IPS DF 6.9 (cell line): ENCODE measurements at places on chromosomes 5 and 9.

- H3K4me3 ChIP-seq = no peak overlapping the region
- H3K27ac ChIP-seq = no peak overlapping the region
- H3K4me1 ChIP-seq = no peaks in the 10 kb centered on the region
- no peaks in the 10 kb centered on the region for H3K27me3 ChIP-seq
- H3K36me3 ChIP-seq = no peaks in the 10 kb centered on the region
- no peak for DNase-seq
Measured at GRCh38 chr9:112015736-112016135, 119.1 kb downstream of the UGCG start.

GRCh38 chr5:98391921-98392625, 381.4 kb upstream of the RGMB start:
- no peaks in the 10 kb centered on the region for H3K36me3 ChIP-seq
- H3K27ac ChIP-seq = no peak overlapping the region
- H3K27me3 ChIP-seq = no peaks in the 10 kb centered on the region
- H3K4me1 ChIP-seq = no peaks in the 10 kb centered on the region

GRCh38 chr9:129401623-129402370, 219.1 kb downstream of the C9orf50 start:
- H3K27me3 ChIP-seq = no peaks in the 10 kb centered on the region
- peaks cover 7% of the 10 kb centered on the region for H3K4me1 ChIP-seq
- DNase-seq = no peak
- no peaks in the 10 kb centered on the region for H3K36me3 ChIP-seq
- no peak overlapping the region for H3K27ac ChIP-seq
- H3K4me3 ChIP-seq = no peak overlapping the region

DNA sequence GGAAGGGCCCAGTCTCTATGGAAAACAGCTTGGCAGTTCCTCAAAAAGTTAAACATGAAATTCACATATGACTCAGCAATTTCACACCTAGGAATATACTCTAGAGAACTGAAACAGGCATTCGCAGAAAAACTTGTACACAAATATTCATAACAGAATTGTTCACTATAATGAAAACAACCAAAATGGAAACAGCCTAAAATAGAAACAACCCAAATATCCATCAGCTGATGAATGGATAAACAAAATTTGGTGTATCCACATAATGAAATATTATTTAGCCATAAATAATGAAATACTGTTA, 4.8 kb upstream of the GPR150 start:
- H3K27me3 ChIP-seq = peaks cover 17% of the 10 kb centered on the region
- no peak overlapping the region for H3K4me3 ChIP-seq

GRCh38 chr5:157387683-157388093, 72.3 kb upstream of the NIPAL4 start:
- no peaks in the 10 kb centered on the region for H3K4me1 ChIP-seq
- no peaks in the 10 kb centered on the region for H3K27me3 ChIP-seq
- no peak overlapping the region for H3K4me3 ChIP-seq
- H3K36me3 ChIP-seq = peaks cover 5% of the 10 kb centered on the region; the same call in 1 of the 2 replicates
- no peak overlapping the region for H3K27ac ChIP-seq
- no peak for DNase-seq

DNA sequence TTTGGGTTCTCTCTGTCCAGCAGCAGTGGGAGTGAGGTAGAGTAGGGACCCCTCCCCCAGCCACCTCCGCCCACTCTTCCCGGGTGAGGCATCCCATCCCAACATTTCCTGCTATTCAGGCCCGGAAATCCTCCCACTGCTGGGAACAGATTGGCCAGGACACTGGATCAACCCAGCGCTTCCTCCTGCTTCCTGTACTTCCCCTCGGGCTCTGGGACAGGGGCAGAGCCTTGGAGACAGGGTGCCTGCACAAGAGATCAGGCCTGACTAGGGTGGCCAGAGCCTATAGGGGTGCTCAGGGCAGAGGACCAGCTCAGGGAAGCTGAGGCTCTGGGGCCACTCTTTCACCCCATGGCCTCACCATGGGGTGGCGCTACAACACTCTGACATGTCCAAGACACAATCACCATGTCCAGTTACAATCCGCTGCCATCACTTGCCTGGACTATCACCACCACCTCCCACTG, 14.5 kb downstream of the SH2D3C start:
- no peak overlapping the region for H3K27ac ChIP-seq
- no peaks in the 10 kb centered on the region for H3K36me3 ChIP-seq
- peaks cover 6% of the 10 kb centered on the region; the same call in 1 of the 2 replicates for H3K4me1 ChIP-seq

DNA sequence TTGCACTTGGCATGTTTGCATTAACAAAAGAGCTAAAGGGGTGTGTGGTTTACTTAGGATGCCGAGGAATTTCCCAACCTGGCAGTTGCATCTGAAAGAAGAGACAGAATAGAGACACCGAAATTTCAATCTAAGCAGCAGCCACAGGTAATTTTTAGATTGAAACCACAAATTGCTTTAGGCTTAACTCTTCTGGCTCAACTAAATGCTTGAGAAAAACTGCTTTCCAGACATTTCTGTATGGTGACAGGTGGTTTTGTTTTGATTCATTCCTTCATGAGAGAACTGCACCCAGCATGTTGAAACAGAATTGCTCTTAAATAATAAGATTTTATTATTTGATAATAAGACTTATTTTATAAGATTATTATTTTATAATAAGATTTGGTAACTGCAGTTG, 21.5 kb downstream of the SECISBP2 start:
- H3K4me3 ChIP-seq = no peak overlapping the region
- H3K27me3 ChIP-seq = no peaks in the 10 kb centered on the region
- H3K36me3 ChIP-seq = peaks cover 5% of the 10 kb centered on the region; the same call in 1 of the 2 replicates
- H3K27ac ChIP-seq = no peak overlapping the region

DNA sequence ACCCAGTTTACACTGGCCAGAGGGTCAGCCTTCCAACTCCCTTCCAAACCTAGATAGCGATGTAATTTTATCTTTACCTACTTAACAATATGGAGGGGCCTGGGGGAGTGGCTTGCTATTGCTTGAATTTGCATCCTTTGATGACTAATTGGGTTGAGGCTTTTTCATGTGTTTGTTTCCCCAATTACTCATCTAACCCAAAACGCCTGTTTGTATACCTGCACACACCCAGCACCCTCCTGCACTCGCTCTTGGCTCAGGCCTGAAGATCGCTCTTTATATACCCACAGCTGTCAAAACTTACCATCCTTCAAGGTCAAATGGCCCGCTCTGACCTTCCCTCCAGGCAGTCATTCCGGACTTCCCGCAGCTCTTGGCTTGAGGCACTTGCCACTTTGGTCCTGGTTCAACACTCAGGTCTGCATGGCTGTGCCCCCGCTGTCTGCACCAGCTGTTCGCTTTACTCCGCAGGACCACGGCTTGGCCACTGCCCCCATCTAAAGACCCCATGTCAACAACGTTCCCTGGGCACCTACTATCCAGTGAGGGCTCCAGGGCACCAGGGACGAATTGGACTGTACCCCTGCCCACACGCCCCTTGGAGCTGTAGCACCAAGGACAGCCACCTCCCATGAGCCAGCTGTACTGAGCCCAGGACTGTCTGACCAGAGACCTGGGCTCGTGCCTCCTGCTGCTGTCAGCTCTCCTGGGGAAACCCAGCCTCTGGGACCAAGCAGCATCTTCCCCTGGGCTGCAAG, 76.1 kb upstream of the ADAMTS2 start:
- H3K4me1 ChIP-seq = no peaks in the 10 kb centered on the region
- DNase-seq = no peak
- H3K36me3 ChIP-seq = no peaks in the 10 kb centered on the region
- no peaks in the 10 kb centered on the region for H3K27me3 ChIP-seq
- H3K4me3 ChIP-seq = no peak overlapping the region
- no peak overlapping the region for H3K27ac ChIP-seq

DNA sequence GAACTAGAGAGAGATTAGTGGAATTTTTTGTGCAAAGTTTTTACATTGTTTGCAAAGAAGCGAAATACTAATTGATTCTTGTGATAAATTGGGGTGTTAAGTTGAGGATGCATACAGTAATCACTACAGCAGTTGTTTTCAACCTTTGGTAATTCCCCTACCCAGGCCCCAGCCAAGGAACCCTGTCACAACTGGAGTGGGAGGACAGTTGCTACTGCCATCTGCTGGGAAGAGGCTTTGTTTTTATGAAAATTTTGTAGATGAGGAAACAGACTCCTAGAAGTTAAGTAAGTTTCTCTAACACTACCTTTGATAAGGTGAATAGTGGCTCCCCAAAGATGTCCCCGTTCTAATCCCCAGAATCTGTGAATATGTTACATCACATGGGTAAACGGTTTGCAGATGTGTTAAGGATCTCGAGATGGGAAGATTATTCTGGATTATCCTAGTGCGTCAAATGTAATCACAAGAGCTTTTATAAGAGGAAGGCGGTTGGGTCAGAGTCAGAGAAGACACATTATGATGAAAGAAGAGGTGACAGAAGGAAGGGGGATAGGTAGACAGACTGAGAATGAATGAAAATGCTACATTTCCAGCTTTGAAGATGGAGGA, 34.0 kb upstream of the PPP1R2B start:
- H3K4me3 ChIP-seq = no peak overlapping the region
- H3K27ac ChIP-seq = no peak overlapping the region
- no peak for DNase-seq
- H3K36me3 ChIP-seq = no peaks in the 10 kb centered on the region

- no peaks in the 10 kb centered on the region for H3K36me3 ChIP-seq
- H3K27me3 ChIP-seq = no peaks in the 10 kb centered on the region
- no peak overlapping the region for H3K27ac ChIP-seq
Measured at GRCh38 chr5:161216877-161217276, 329.6 kb downstream of the GABRB2 start.

DNA sequence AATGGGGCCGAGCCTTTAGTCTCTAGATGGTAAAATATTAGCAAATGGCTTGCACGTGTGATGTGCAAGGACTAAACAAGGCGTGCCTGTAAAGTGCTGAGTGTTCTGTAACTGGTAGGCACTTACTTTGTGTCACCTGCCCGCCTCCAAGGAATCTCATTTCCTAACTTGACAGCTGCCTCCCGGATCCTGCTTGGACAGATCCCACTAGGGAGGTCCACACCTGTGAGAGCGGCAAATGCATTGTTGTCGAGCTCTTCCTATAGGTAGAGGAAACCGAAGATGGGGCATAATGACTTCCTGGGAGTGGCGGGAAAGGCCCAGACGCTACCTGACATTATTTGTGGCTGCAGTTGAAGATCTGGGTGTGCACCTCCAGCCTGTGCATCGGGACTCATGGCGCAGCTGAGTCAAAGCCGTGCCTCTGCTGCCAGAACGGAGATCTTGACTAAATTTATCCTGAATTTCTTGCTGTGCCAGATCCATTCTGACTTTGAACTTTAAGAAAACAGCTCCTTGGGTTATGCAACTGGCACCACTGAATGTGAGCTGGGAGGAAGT, 79.8 kb downstream of the TENT4A start:
- H3K27ac ChIP-seq = no peak overlapping the region
- no peaks in the 10 kb centered on the region for H3K4me1 ChIP-seq
- no peak overlapping the region for H3K4me3 ChIP-seq
- DNase-seq = no peak

- no peak overlapping the region for H3K27ac ChIP-seq
- no peak overlapping the region for H3K4me3 ChIP-seq
- H3K4me1 ChIP-seq = no peaks in the 10 kb centered on the region
- H3K27me3 ChIP-seq = no peaks in the 10 kb centered on the region
- H3K36me3 ChIP-seq = no peaks in the 10 kb centered on the region
- no peak for DNase-seq
Measured at GRCh38 chr5:153981905-153982605, 56.7 kb downstream of the FAM114A2 start.

DNA sequence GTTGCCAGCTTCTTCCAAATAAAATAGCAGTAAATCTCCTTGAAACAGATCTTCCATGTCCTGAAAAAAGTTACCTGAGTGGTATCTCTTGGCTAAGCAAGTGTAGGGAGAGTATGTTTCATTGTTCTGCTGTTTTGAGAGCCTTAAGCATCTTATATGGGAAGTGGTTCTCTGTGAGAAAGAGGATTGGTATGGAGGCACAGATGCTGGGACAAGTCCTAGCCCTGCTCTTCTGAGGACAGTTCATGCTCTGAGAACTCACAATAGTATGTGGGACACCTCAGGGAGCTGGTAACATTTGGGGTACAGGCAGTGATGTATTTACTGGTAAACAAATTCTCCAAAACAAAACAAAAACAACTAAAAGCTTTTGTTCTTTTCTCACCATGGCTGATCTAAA, 2.0 kb downstream of the PPP3R2 start:
- no peak overlapping the region for H3K27ac ChIP-seq
- no peak overlapping the region for H3K4me3 ChIP-seq
- H3K27me3 ChIP-seq = no peaks in the 10 kb centered on the region
- DNase-seq = no peak
- no peaks in the 10 kb centered on the region for H3K4me1 ChIP-seq

DNA sequence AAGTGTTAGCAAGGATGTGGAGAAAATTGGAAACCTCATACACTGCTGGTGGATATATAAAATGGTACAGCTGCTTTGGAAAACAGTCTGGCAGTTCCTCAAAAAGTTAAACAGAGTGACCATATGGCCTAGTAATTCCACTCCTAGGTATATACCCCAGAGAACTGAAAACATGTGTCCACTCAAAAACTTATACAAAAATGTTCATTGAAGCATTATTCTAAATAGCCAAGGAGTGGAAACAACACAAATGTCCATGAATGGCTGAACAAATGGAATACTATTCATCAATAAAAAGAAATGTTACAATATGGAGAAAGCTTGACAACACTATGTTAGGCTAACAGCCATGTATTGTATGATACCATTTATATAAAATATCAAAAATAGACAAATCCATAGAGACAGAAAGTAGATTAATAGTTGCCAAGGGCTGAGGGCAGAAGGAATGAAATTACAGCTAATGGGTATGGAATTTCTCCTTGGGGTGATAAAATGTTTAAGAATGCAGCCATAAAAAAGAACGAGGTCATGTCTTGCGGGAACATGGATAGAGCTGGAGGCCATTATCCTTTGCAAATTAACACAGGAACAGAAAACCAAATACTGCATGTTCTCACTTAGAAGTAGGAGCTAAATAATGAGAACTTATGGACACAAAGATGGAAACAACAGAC, 33.6 kb upstream of the FBP1 start:
- no peaks in the 10 kb centered on the region for H3K27me3 ChIP-seq
- no peaks in the 10 kb centered on the region for H3K4me1 ChIP-seq
- H3K27ac ChIP-seq = no peak overlapping the region
- no peak overlapping the region for H3K4me3 ChIP-seq
- no peak for DNase-seq

- H3K27me3 ChIP-seq = no peaks in the 10 kb centered on the region
- H3K27ac ChIP-seq = no peak overlapping the region
- no peak overlapping the region for H3K4me3 ChIP-seq
- no peaks in the 10 kb centered on the region for H3K4me1 ChIP-seq
Measured at GRCh38 chr9:33202552-33203201, 35.5 kb upstream of the B4GALT1 start.
